NCI-H526 treated with DMSO at 0.1 percent for 48 hours (cell line): ENCODE measurements at places on chromosomes 11 and 22.
A peak's percentile ranks its signal among the peaks of the same experiment; 100 is the strongest.

DNA sequence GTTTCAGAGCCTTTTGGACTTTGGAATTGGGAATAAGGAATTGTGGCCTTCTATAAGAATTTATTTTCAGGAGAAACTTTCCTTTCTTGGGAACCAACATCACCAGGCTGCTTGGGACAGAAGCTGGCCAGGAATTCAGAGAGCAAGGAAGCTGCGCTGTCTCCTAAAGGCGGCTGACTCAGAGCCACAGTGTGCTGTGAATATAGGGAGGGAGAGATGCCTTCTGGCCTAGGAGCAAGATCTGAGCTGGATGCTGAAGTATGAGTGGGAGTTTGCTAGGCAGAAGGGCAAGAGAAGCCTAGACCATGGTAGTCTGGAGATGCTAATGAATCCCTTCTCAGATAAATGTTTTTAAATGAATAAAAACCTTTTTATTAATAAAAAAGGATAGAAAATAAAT, 213.7 kb upstream of the TBCEL start:
- peak; percentile 70 for DNase-seq

DNA sequence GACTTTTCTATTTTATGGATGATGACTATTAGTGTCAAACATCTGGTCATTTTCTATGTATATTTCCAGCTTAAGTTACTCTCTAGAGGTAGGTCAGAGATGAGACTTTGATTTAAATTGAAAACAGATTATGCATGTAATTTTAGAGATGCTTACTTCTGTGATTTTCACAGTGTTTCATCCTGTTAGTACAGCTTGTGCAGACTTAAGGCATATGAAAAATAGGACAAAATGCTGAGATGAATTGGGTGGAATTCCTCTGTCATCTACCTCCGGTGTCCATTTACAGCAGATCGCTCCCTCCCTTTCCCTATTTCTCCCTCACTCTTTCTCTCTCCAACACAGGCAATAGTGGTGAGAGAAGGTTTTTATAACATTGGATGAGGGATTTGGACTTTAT, 14.1 kb downstream of the JAM3 start:
- no peak for DNase-seq

DNA sequence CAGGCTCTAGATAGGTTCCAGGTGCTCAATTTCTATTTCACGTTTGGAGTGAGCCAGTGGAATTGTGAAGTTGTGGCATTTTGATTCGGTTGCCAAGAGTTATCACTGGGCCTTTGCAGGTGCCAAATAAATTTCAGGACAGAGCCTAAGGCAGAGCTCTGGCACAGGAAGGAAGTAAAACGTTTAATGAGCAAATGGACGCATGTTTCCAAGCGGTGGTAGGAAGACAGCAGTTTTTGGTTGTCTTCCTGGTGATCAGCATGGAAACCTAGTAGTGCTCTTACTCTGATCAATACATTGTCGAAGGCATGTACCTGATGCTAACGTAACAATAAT, 452 bp downstream of the BIRC3 start:
- DNase-seq, result peak; percentile 38

GRCh38 chr11:119222891-119223290, 16.8 kb downstream of the CBL start:
- DNase-seq, result no peak

DNA sequence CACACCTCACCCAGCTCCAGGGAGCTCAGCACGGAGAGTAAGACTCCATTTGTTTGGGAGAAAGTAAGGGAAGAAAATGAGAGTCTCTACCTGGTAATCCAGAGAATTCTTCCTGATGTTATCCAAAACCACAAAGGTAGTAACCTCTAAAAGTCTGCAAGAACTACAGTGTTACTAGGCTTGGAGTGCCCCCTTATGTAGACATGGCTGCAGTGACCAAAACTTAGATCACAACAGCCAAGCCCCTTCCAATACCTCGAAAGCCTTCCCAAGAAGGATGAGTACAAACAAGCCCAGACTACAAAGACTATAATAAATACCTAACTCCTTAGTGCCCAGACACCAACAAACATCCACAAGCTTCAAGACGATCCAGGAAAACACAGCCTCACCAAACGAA, 4.9 kb downstream of the UBE2L6 start:
- no peak for DNase-seq

GRCh38 chr11:27373856-27374602, 11.0 kb upstream of the CCDC34 start:
- DNase-seq, result peak; percentile 56

DNA sequence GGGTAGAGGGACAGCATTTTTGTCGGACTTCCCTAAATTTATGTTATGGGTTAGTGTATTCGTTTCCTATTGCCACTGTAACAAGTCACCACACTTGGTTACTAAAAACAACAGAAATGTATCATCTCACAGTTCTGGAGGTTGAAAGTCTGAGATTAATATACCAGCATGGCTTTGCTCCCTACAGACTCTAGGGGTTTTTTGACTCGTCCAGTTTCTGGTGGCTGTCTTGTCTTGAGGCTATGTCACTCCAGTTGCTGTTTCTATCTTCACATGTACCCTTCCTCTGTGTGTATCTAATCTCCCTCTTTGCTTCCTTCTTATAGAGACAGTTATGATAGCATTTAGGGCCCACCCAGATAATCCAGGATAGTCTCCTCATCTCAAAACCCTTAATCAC, 9.1 kb upstream of the CCDC179 start:
- DNase-seq, result no peak

- no peak for DNase-seq
These were observed 43.3 kb upstream of the WEE1 start for GRCh38 chr11:9530020-9530621.

- DNase-seq, result no peak
These were observed 144.0 kb downstream of the MPPED1 start for GRCh38 chr22:43555561-43556515.

- no peak for DNase-seq
These were observed 314.4 kb downstream of the AASDHPPT start for GRCh38 chr11:106391771-106392420.

DNA sequence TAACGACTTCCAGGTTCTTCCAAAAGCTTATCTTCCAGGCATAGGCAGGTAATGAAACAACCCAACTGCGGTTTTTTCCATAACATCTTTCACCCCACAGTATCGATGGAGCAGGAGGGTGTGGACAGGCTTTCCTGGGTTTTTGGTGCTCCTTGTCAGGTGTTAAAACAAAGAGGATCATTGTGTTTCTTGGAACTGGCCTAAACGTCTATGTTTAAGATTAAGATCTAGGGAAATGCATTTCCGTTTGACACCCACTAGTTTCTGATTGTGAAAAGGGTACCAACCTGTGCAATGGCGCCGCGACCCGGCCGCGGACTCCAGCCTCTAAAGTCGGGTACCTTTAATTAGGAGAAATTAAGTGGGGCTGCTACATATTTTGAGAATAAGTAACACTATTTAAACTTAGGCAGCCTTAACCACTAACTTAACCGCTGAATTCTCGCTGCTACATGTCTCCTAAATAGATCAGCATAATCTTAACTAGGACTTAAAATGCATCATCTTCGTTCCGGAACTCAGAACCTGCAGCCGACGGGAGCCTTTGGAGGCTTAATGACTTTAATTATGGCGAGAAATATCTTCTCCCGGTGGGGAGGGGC, 31.5 kb downstream of the C22orf31 start:
- DNase-seq, result peak; percentile 59

GRCh38 chr11:8971924-8972316, 7.7 kb upstream of the TMEM9B start:
- no peak for DNase-seq

GRCh38 chr11:62602141-62603071, 741 bp upstream of the MTA2 start:
- DNase-seq, result peak; percentile 95

- DNase-seq, result no peak
These were observed 19.6 kb downstream of the THAP12 start for GRCh38 chr11:76361374-76361773.

DNA sequence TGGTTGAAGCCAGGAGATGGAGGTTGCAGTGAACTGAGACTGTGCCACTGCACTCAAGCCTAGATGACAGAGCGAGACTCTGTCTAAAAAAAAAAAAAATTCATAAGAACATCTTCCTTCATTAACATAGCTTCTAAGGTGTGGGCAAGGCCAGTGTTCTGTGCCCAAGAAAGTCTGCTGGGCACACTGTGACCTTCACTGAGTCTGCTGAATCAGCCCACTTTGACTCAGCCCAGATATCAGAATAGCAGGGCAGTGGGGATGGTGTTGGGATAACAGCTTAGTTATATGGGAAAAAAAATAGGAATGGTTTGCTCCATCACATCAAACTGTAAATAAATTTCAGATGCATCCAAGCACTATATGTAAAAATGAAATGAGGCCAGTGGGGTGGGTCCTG, 32.4 kb upstream of the XBP1 start:
- DNase-seq, result no peak

DNA sequence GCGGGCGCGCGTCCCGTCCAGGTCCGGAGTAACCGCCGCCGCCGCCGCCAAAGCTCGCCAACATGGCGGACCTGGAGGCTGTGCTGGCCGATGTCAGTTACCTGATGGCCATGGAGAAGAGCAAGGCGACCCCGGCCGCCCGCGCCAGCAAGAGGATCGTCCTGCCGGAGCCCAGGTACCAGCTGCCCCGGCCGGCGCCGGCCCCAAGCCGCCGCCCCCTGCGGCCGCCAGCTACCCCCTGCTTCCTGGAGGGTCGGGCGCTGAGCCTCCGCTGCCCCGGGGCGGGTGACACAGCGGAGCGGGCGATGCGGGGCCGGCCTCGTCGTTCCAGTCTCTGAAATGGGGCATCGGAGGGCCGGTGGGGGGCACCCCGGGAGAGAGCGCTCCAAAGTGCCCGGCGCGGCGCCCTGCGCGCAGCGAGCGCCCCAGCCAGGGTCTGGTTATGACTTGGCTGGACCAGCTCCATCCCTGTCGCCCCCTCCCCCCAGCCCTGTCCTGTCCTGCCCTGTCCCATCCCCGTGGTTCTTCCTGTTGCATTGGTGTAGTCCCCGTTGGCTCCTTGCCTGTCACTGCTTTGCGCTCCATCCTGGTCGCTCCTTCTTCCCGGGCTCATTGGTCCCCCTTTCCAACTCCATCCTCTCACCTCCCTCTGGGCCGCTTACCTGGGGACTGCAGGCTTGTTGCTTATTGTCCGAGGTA, 653 bp downstream of the GRK3 start:
- DNase-seq, result peak; percentile 13

GRCh38 chr11:77413850-77414460, 59.9 kb downstream of the PAK1 start:
- no peak for DNase-seq

GRCh38 chr22:42322562-42322926, 52.1 kb upstream of the TCF20 start:
- no peak for DNase-seq

DNA sequence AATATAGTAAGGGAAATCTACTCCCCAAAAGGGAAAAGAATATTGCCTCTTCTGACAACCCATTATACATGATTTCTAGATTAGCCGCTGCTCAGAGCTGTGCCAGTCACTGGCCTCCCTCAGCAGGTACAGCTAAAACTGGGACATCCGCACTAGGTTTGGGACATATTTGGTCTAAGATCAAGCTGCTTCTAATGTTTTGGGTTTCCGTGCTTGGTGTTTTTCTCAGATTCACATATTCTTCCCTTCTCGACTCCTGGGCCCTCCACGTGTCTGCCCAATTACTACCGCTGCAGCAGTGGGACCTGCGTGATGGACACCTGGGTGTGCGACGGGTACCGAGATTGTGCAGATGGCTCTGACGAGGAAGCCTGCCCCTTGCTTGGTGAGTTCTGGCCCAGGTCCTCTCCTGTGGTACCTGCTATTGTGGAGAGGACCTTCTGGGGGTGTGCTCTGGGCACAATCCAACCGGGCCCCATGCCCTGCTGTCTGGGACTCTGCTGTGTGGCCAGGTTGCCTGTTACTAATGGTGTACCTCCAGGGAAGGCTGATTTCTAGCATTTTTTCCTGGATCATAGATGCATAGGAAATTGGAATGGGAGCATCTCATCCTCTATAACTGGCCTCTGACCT, 138.1 kb upstream of the SORL1-AS1 start:
- DNase-seq, result no peak

GRCh38 chr11:13023423-13023822, 14.3 kb downstream of the RASSF10 start:
- peak; percentile 14 for DNase-seq

- no peak for DNase-seq
These were observed 22.5 kb upstream of the WNT11 start for GRCh38 chr11:76228875-76229149.
